ENCODE measurements at places on chromosomes 11 and 22. TPM values are rescaled to one million over a fixed set of nuclear protein-coding genes. Genes with fewer than 3 reads are reported as not detected.

Gene OR52N4
- polyA plus RNA-seq, result not detected

Gene CDCA5
- 68.3 TPM for polyA plus RNA-seq

Gene SPDYC
- not detected for polyA plus RNA-seq

Gene SLC1A2
- polyA plus RNA-seq, result 108 TPM

Gene SLC22A9
- polyA plus RNA-seq, result 0.14 TPM

Gene CRYBA4
- not detected for polyA plus RNA-seq

Gene MMP8
- not detected for polyA plus RNA-seq

Gene ADM
- 7.8 TPM for polyA plus RNA-seq

Gene OVOL1
- polyA plus RNA-seq, result 0.10 TPM

DNA sequence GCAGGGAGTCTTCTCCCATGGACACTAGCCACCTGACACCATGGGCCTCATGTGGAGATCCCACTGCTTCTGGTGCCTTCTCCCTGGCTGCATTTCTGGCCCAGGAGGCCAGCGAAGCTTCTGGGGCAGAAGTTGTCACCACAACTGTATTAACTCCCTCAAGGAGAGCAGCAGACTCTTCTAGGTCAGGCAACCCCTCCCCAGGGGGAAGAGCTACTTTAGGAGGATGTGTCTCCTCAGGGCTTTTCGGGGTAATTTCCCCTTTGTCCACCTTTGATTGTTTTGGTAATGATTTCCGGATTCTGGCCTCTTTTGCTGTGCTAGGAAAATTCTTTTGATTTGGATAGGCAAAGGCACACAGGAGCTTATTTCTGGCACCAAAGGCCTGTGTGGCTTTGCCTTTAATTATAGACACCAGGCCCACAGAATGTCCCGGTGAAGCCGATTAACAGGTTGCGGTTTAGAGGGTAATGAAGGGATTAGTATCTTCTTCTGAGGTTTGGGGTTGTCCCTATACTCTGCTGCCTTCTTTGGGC, 8.9 kb upstream of the UCP2 start:
- no peak for DNase-seq

DNA sequence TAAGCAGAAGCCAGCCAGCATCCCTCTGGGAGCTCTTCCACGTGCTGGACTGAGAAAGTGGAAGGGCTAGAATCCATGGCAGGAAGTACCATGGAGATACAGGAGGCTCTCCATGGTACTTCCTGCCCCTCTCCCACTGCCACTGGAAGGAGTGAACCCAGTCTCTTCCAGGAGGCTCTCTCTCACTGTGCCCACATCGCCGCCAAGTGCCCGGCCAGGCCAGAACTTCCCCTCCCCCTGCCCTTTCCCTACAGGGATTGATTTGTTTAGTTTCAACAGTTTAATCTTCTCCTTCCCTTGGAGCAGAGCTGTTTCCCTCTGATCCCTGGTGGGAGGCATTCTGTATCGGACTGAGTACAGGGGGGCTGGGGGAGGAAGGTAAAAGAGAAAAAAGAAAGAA, 133.6 kb downstream of the DSCAML1 start:
- peak; percentile 51 for DNase-seq

GRCh38 chr11:119533462-119533861, 110.5 kb upstream of the THY1 start:
- no peak for DNase-seq

- no peak for DNase-seq
Measured at GRCh38 chr11:119683783-119684182, 45.2 kb downstream of the NECTIN1 start.

DNA sequence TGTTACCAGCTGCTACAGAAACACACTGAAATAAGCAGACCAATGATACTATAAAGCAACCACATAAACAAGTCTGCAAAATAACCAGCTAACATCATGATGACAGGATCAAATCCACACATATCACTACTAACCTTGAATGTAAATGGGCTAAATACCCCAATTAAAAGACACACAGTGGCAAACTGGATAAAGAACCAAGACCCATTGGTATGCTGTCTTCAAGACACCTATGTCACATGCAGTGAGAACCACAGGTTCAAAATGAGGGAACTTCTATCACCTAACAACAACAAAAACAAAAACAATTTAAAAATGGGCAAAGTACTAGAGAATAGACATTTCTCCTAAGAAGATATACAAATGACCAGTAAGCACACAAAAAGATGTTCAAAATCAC, 89.9 kb downstream of the ARHGAP32 start:
- no peak for DNase-seq

DNA sequence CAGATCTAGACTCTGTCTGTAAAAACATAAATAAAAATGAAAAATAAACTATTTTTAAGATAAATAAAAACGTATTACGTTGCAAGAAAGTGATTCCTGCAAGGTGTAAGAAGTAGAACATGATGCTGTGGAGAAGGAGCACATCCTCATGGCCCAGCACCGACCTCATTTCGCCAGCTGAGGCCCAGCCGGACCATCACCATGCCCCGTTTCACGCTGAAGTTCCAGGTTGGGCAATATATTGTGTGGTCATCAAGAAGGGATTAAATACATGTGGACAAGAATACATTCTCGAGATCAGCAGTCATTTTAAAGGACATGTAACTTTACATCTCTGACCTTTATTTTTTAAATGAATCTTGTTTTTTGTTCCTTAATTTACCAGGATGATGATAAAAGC, 20.7 kb upstream of the CTTN start:
- no peak for DNase-seq

GRCh38 chr11:60240662-60241061, 2.3 kb downstream of the MS4A4E start:
- DNase-seq, result no peak

DNA sequence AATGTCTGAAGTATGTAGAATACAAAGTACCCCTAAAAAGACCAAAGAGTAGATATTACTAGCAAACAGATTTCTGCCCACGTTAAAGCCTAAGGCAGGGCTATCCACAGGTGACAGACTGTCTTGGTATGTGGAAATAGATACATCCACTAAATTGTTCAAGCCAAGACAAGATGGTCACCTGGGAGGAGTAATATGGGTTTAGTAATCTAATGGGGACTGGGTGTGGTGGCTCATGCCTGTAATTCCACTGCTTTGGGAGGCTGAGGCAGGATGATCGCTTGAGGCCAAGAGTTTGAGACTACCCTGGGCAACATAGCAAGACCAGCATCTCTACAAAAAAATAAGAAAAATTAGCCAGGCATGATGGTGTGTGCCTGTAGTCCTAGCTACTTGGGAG, 7.5 kb downstream of the SGSM3 start:
- no peak for DNase-seq

GRCh38 chr11:46916286-46917108, 1.9 kb downstream of the LRP4 start:
- peak; percentile 66 for DNase-seq

DNA sequence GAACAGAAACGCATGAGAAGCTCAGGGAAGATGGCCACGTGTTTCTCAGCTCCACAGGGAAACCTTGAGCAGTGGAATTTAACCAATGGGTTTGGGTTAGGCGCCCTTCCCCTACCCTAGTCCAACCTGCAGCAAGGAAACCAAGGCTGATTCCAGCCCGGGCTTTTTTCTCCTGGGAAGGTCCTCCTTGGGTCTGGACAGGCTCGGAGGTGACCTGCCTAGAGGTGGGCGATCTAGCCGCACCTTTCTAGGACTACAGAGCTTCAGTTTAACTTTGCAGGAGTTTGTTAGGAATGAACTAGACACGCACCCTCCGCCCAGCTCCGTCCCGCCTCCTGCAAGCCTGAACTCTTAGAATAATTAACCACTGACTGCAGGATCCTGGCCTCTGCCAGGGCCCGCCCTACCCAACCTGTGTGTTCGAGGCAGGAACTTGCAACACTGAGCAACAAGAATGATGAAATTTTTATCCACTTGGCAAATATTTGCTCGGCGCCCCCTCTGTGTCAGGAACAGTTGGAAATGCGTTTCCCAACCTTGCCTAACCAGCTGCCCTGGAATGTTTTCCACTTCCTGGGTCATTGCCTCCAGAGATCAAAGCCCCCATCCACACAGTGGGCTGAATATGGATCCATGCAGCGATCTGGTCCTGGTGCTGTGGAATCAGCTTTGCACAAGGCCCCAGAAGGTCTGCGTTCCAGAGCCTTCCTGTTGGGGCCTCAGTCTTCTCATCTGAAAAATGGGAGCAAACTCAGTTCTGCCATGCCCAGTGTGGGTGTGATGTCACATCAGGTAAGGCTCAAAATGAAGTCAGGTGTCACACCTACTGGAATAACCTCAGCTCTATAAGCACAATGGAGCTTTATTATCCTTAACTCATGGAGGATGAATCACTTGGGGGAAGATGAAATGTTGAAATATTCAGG, 13.3 kb downstream of the MPST start:
- DNase-seq, result no peak

DNA sequence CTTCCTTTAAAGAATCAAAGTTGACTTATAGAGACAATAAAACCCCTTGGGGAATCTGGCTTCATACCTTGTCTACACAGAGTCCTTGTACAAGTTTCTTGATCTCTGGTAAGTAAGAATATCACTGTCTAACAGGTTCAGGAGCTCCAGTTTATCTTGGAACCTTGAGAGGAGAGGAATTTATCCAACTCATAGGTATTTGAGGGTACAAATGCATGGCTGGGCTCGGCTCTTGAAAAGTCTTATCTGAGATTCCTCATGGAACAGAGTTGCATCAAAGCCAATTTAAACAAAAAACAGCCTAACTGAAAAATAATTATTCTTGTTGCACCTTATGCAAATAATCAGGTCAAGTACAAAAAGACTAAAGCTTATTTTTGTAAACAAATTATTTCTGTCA, 33.4 kb downstream of the CARD18 start:
- no peak for DNase-seq

- no peak for DNase-seq
Measured at GRCh38 chr11:17331669-17332068, 19.9 kb upstream of the NCR3LG1 start.

GRCh38 chr11:69470793-69471728, 10.4 kb upstream of the LINC01488 start:
- DNase-seq, result peak; percentile 38

- DNase-seq, result no peak
Measured at GRCh38 chr11:65066805-65067291, 8.5 kb upstream of the NAALADL1 start.

DNA sequence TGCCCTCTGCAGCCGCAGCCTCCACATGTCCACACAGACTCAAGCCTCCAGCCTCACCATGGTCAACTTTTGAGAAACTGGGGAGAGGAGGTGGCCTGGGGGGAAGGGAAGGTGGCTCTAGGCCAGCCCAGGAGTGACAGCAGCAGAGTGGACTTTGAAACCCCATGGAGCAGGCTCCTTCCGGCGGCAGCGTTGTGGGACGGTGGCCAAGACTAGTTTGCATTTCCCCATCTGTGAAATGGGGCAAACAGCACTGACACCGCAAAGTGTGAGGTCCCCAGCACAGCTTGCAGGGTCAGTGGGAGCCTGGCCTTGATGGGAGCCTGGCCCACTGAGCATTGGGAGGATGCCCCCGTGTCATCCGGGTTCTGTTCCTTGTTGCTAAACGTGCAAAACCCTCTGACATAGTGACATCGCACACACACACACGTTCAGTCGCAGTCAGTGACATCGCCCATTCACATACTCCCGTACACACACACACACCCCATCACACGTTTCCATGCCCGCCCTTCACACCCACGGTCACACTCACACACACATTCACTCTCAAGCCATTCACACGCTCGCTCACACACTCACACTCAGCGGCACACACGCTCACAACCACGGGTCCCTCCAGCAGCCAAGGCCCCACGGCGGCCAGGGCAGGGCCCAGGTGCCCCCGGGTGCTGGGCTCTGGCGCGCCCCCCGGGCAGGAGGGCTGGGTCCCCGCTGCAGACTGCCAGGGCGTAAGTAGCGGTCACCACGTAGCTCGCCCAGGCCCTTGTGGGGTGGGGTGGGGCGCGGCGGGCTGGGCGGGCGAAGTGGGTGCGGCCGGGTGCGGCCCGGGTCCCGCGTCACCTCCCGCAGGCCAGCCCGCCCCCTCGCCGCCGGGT, 585 bp downstream of the CYB5R3 start:
- DNase-seq, result peak; percentile 54

GRCh38 chr22:38286915-38287669, 14.3 kb upstream of the TMEM184B start:
- DNase-seq, result no peak

GRCh38 chr22:47409539-47410275, 647.3 kb downstream of the TBC1D22A start:
- DNase-seq, result no peak

DNA sequence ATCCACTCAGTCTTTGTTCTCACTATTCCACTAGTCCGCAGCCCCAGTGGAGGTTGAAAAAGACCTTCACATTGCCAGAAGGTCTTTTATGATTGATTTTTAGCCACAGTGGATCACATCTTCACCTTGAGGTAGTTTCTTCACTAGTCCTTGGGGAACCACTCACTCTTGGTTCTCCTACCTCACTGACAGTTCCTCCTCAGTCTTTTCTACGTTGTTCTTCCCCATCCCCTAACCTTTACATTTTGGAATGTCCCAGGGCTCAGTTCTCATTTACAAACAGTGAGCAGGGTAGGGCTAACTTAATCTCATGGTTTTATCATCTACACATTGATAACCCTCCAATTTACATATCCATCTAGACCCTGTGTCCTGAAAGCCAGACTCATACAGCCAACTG, 316.4 kb upstream of the SORL1-AS1 start:
- no peak for DNase-seq

DNA sequence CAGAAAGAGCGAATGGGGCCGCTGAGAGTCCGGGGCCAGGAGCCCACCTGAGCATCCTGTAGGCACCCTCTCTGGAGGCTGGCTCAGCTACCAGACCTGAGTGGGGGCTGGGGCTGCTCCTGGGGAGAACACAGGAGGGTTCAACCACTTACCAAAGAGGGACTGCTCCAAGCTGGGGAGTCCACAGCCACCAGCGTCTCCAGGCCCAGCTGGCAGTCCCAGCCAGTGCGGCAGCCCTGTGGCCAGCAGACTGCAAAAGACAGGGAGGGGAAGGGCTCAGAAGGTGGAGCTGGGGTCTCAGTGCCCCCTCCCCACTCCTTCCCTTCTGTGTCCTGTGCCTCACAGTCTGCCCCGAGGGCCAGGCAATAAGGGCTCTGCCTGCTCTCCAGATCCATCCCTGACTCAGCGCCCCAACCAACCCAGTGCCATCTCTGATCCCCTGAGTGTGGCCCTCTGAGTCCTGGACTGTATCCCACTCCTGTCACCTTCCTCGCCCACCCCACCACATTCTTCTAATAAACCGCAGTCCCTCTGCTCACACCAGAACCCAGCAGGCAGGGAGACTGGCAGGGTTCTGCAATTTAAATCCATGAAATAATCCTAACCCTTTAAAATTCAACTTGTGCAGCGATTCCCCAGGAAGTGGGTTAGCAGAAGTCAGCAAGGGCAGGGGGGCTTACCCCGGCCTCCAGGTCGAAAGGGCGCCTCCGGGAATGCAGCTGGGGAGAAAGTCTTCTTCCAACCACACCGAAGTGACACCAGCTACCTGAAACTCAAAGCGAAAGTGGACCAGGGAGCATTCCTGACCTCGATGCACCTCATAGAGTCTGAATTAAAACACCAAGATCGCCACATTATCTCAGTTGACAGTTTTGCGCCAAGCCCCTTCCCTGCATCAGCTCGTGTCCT, 13.3 kb downstream of the CHST1 start:
- DNase-seq, result no peak

- DNase-seq, result no peak
Measured at GRCh38 chr22:24465566-24465965, 29.6 kb upstream of the UPB1 start.
